SIG-M5 (cell line): ENCODE measurements at places on chromosomes 16 and 17.

GRCh38 chr17:74780443-74781238 lies 4.5 kb upstream of the NAT9 start:
- DNase-seq, result no peak

- DNase-seq, result no peak
These were observed 113.4 kb downstream of the ENGASE start for GRCh38 chr17:79188048-79188447.

- no peak for DNase-seq
These were observed 81.8 kb downstream of the NT5M start for GRCh38 chr17:17384961-17385360.

- no peak for DNase-seq
These were observed 19.9 kb downstream of the TNRC6A start for GRCh38 chr16:24749310-24749709.

- no peak for DNase-seq
These were observed 38.8 kb upstream of the C16orf82 start for GRCh38 chr16:27027971-27028370.

DNA sequence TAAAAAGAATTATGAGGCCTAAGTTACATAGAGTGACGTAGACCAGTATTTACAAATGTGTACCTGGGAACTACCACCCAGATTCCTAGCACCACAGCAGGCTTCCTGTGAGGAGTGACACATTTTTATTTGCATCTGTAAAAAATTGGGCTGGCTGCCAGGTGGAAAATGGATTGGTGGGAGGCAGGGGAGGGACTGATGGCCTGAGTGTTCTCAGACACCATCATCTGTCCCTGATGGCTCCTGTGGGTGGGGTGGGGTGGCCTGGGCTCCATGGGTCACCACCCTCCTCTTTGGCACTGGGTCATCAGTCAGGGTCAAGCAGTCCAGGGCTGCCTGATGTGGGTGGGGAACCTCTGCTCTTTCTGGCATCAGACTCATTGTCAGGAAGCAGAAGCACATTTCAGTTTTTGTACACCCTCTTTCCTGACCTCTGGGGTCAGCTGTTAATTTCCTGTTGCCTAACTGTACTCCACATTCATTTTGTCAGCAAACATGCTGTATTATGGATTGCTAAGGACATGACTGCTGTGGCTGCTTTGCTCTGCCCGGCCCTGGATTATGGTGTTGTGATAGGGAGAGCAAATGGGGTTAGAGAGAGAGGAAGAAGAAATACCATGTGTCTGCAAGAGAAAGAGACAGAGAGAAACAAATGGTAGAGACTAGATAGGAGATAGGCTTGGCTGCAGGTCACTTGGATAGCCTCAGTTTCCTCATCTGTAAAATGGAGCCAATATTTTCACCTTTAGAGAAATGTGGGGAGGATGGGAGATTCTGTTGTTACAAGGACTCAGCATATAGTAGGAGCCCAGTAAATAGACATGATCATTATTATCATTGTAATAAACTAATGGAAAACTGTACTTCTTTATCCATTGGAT lies 11.6 kb upstream of the MFAP4 start:
- DNase-seq, result no peak

GRCh38 chr17:1630662-1631061 lies 2.0 kb upstream of the SLC43A2 start:
- no peak for DNase-seq

DNA sequence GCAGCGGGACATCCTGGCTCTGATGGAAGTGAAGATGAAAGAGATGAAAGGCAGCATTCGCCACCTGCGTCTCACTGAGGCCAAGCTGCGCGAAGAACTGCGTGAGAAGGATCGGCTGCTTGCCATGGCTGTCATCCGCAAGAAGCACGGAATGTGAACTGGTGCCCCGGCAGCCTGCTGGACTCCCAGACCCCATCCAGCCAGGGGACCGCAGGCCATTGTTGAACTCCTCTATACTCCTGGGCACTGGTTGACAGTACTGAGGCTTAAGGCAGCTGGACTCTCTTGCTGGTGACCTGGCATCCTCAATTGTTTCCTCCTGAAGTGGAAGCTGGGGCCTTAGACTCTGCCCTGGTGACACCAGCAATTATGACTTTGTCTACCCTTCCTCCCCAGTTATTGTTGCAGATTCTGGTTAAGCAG lies 1.2 kb downstream of the THAP11 start:
- DNase-seq, result no peak

GRCh38 chr16:49816875-49817274 lies 39.0 kb downstream of the ZNF423 start:
- no peak for DNase-seq

DNA sequence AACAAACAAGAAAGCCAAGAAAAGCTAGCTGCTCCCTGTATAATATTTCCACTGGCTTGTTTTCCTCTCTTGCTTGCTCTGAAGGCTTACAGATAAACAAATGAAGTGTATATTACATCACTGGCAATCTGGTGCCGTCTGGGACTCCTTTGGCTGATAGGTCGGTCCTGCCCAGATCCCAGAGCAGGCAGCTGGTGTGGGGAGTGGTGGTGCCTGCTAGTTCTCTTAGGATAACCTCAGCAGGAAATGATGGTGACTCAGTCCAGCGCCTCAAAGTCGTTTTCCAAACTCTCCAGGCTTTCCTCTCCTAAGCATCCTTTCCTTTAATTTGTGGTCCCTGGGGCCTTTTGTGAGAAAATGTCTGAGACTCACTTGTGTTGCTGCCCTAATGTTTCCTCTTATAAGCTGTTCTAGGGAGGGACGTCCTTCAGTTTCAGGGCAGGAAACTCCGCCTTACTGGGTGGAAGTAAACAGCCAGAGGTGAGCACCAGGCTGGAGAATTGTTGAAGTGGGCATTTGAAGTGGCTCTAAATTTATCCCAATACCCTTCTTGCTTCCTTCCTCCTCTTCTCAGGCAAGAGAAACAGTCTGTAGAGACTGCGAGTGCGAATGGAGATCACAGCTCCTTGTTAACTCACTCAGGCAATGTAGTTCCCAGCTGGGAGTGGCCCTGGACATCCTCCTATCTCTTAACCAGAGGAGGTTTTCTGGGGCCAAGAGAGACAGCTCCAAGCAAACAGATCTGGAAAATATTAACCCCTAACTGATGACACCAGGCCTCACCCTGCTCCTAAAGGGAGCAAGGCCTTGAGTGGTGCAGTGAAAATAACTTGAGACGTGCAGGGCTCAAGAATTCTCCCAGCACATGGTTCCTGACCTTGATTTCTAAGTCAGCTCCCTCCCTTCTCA lies 34.9 kb downstream of the CD300LF start:
- DNase-seq, result no peak

GRCh38 chr17:70968302-70968701 lies 799.0 kb downstream of the KCNJ2 start:
- DNase-seq, result no peak

GRCh38 chr16:65316808-65317207 lies 194.9 kb upstream of the CDH11 start:
- no peak for DNase-seq

GRCh38 chr17:2198927-2199326 lies 104.7 kb downstream of the SMG6 start:
- no peak for DNase-seq

DNA sequence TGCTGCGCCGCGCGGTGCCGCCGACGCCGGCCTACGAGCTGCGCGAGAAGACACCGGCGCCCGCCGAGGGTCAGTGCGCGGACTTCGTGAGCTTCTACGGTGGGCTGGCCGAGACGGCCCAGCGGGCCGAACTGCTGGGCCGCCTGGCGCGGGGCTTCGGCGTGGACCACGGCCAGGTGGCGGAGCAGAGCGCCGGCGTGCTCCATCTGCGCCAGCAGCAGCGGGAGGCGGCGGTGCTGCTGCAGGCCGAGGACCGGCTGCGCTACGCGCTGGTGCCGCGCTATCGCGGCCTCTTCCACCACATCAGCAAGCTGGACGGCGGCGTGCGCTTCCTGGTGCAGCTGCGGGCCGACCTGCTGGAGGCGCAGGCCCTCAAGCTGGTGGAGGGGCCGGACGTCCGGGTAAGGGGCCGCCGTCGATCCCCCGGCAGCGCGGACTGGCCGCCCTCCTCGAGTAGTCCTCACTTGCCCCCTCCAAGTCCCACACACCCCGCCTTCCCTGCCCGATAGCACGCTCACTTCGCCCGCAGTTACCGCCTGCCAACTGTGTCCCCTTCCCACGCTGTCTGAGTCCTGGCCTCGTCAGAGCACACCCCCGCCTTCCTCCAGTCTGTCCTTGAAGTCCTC lies 470 bp downstream of the MLYCD start:
- no peak for DNase-seq

DNA sequence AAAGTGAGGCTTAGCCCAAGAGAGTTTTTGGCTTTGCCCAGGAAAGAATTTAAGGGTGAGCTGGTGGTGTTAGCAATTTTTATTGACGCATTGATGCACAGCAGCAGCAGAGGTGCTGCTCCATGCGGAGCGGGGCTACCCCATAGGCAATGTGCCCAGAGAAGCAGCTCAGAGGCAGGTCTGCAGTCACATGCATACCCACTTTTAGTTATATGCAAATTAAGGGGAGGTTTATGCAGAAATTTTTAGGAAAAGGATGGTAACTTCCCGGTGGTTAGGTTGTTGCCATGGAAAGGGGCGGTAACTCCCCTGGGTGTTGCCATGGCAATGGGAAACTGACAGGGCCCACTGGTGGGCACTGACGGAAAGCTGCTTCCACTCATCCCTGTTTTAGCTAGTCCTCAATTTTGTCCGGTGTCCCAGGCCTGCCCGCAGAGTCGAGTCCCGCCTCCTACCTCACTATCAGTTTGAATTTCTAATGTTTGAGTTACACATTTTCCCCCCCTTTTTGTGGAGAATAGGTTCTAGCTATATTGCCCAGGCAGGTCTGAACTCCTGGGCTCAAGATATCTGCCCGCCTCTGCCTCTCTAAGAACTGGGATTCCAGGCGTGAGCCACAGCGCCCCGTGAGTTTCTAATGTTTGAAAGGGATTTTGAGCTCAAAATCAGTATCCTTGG lies 10.4 kb upstream of the GJD3 start:
- DNase-seq, result no peak

GRCh38 chr16:27311448-27311830 lies 2.3 kb upstream of the IL4R start:
- no peak for DNase-seq
